ENCODE measurements at places on chromosomes 2 and 18. TPM values are rescaled to one million over a fixed set of nuclear protein-coding genes. Genes with fewer than 3 reads are reported as not detected.

The FSIP2 gene
- 0.07 TPM for total RNA-seq

The CXCR2 gene
- total RNA-seq = not detected

The VRK2 gene
- total RNA-seq = 34.9 TPM

The LRATD1 gene
- total RNA-seq = 0.04 TPM

The ALPG gene
- total RNA-seq = not detected

The ADAM23 gene
- 15.3 TPM for total RNA-seq

The TPO gene
- not detected for total RNA-seq

The GALNT13 gene
- total RNA-seq = 0.46 TPM

The LIMS2 gene
- total RNA-seq = 12.4 TPM

The CDK15 gene
- not detected for total RNA-seq

The OXER1 gene
- total RNA-seq = not detected

The CABYR gene
- total RNA-seq = 1.5 TPM
